ENCODE measurements at places on chromosomes 12 and 14.

- no peak for DNase-seq
These were observed 96.1 kb downstream of the TMEM121 start for GRCh38 chr14:105622329-105622955.

- no peak for DNase-seq
These were observed 16.7 kb downstream of the GPHB5 start for GRCh38 chr14:63301891-63302534.

GRCh38 chr12:81591256-81591655 lies 167.9 kb downstream of the PPFIA2 start:
- DNase-seq = no peak

GRCh38 chr14:82872494-82872893 lies 1338.8 kb upstream of the SEL1L start:
- DNase-seq = no peak

GRCh38 chr14:77066578-77067172 lies 31.4 kb upstream of the CIPC start:
- DNase-seq = no peak

DNA sequence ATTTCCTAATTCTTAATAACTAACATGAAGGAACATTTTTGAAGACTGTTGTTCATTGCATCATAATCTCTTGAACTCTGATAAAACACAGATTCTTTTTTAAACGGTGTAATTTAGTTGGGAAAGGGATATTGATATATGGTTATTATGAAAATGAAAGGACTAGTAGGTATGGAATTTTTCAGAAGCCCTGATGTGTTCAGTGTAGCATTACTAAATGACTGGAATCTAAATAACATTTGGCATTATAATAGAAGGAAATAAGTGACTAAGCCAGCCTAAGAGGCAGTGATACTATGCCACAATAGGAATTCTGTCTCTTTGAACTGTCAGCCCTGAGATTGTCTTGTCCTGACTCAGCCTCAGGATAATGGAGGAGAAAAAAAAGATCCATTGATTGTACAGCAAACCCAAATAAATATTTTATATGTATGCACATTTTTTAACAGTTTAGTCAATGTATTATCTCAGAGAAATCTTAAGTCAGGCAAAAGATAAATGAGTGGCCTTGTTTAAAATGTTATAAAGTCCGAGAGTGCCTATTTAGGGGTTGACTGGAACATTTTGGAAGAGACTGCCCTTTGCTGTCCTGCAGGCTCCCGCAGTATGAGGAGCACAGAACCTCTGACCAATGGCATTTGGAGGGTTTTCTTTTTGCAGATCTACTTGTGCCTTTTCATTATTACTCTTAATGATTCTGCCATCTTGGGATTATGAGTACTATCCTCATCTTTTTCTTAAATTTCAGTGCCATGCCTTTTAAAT lies 271.2 kb downstream of the EGLN3 start:
- DNase-seq = no peak

DNA sequence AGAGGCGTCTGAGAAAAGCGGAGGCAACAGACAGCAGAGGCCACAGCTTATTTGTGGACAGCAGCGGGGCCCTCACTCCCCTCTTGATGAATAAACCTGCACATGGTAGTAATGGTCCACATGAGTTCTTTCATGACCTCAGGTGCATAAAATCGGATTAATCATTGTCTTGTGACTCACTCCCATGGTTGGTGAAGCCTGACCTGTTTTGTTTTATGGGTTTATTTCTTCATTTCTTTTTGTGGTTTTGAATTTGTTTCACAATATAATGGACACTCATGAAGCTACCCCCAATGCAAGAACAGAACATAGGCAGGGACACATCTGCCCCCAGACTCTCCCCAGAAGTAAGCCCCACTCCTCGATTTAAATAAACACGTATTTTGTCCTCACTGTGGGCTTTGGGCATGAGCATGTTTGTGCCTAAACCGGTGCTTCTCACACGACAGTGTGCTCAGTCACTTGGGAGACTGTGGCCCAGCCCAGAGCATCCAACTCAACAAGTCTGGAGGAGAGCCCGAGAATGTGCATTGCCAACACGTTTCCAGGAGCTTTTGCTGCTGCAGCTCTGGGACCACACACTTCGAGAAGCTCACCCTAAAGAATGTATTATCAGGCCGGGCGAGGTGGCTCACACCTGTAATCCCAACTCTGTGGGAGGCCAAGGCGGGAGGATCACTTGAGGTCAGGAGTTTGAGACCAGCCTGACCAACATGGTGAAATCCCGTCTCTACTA lies 116.1 kb downstream of the SCARB1 start:
- no peak for DNase-seq

DNA sequence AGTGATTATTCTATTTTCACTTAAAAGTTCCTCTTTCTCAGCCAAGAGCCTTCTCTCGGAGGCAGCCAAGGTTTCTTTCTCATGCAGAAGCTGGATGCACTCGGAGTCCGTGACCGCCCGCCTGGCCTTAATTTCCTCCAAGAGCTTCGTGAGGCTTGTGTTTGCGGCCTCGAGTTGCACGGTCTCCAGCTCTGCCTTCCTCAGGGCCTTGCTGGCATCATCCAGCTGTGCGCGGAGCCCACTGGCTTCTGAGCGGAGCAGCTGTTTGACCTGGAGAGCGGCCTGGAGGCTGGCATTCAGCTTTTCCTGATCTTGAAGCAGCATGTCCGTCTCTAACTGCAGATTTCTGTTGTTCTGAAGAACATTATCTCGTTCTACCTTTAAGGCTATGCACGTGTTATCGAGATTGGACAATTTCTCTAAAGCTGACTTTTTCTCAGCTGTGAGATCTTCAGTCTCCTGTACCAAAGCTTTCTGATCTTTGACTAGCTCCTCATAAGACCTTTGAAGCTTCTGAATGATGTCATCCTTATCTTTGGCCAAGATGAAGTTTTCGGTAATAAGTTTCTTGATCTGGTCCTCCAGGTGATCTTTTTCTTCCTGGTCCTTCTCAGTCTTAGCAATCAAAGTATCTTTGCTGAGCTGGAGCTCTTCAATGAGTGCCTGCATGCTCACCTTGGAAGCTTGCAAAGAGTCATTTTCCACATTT lies 57.2 kb upstream of the VPS33A start:
- DNase-seq = no peak
